ENCODE measurements at places on chromosomes 16 and 17. TPM values are rescaled to one million over a fixed set of nuclear protein-coding genes. Genes with fewer than 3 reads are reported as not detected.
A peak's percentile ranks its signal among the peaks of the same experiment; 100 is the strongest.

FOXO3B gene
- total RNA-seq = 1.9 TPM

C1QTNF1 gene
- total RNA-seq = 765 TPM

RAB26 gene
- total RNA-seq = 0.81 TPM

PRKAR1A gene
- 483 TPM for total RNA-seq

CLEC18A gene
- 0.21 TPM for total RNA-seq

CCL7 gene
- total RNA-seq = not detected

PRCD gene
- total RNA-seq = 7.7 TPM

TEKT3 gene
- 0.76 TPM for total RNA-seq

PNMT gene
- total RNA-seq = 11.2 TPM

GPR179 gene
- total RNA-seq = 0.09 TPM

- DNase-seq = no peak
Observed at GRCh38 chr17:4448197-4448980, 14.6 kb downstream of the SPNS3 start.

DNA sequence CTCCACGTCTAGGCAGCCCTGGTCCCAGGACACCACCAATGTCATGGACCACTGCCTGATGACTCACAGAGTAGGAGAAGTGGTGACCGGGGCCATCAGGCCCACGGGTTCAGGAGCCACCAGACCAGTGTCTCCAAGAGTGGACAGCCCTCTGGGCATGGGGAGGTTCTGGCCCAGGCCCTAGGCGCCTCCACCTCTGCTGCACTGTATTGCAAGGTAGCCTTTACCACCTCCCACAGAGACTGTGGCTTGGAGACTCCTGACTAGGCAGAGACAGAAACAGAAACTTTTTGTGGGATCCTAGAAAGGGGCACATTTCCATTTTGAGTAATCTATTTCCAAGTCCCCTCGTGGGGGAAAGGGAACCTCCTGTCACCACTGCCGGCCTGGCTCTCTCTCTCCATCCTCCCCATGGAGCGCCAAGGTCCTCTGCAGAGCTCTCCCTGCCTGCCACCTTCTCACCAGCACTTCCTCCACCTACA is 2.9 kb downstream of the CDIP1 start:
- DNase-seq = no peak

DNA sequence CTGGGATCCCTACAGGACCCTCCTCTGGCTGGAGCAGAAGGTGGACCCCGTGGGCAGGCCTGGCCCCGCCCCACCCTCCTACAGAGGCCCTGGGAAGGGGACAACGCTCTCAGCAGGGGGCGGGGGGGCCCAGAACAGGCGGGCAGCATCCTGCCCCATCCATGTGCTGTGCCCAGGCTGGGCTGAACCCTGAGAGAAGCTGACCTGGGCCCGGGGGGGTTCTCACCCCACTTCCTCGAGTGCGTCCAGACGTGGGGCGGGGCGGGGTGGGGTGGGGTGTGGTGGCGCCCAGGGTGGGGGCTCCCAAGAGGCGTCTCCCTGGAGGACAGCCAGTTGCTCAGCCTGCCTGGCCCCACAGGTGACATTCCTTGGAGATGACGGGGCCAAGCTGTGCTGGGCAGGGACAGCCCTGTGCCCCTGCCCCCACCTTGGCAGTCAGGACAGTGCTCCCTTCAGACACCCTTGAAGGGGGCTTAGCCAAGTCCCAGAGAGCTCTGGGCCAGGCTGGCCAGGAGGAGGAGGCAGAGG is 390 bp upstream of the UNC13D start:
- no peak for DNase-seq

DNA sequence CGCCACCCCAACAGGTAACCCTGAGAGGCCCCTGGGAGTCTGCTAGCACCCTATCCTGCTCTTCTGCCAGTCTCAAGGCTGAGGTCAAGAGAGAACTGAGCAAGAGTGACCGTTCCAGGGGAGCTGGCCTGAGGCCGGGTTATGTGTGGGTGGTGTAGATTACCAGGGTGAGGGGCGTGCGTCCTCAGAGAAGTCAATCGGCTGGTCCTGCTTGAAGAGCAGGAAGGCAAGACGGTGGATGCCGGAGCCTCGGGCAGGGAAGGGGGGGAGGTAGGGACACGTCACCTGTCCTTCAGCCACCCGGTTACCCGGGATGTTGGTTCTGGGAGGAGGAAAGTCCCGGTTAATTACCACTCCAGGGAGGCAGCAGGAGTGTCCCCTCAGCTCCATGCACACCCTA is 2.6 kb upstream of the TRIM65 start:
- DNase-seq = no peak

- no peak for DNase-seq
Observed at GRCh38 chr16:20803561-20804214, 2.6 kb downstream of the ERI2 start.

DNA sequence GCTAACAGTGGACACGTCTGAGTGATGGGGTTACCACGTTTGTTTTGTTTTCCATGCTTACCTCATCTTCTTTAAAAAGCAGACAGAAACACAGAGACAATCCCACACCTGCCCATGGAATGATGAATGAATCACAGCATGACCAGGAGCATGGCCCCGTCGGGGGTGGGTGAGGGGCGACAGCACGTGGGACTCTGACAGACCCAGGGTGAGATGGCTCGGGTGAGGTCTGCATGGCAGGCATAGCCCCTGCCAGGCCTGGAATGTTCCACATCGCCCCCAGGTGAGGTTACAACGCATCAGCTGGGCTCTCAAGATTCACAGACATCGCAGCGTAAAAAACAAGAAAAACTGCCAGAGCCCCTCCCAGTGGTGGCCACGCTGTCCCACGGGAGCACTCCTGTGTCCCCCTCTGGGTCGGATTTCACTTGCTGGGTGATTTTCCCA is 18.1 kb downstream of the SLC7A5 start:
- no peak for DNase-seq

DNA sequence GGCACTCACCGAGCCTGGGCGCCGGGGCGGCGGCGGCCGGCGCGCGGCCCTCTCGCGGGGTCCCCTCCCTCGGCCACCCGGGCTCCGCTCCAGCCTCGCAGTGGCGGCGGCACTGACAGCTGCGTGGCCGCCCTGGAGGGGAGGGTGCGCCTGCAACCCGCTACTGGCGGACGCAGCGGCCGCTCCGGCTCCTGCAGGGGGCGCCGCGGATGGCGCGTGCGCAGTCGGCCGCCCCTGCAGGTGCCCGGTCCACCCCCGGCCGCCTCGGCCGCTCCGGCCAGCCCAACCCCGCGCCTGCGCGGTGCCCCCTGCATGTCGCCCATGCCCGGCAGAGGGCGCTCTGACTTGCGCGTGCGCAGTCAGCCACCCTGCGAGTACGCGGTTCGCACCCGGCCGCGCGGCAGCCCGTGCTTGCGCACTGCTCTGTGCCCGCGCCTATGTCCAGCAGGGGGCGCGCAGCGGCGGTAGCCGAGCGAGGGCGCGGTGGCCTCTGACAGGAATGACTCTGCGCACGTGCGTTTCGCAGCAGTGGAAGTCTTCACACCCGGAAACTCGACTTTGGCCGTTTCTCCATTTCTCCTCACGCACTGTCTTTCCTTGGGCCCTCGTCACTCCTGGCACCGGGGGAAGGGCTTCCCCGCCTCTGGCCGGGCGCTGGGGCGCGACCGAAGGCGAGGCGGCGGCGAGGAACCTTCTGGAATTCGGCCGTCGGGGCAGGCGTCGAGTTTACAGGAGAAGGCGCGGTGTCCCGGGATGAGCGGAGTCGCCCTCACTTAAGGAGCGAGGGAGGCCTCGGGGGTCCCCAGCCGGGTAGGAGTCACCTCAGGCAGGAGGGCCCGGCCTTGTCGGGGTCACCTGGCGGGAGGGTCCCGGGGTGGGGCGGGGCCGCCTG is at the start of gene ABCA3:
ABCA3 (minus strand) TSS at position 165 of the 892 bp plus-strand sequence. CDS start 14,262 bp downstream, outside the sequence.
- peak; percentile 94 for DNase-seq

GRCh38 chr16:67154578-67155294 is 3.9 kb upstream of the B3GNT9 start:
- DNase-seq = no peak

- no peak for DNase-seq
Observed at GRCh38 chr17:5942687-5943086, 127.5 kb upstream of the WSCD1 start.

- no peak for DNase-seq
Observed at GRCh38 chr17:41324180-41325075, 8.9 kb upstream of the KRTAP17-1 start.

DNA sequence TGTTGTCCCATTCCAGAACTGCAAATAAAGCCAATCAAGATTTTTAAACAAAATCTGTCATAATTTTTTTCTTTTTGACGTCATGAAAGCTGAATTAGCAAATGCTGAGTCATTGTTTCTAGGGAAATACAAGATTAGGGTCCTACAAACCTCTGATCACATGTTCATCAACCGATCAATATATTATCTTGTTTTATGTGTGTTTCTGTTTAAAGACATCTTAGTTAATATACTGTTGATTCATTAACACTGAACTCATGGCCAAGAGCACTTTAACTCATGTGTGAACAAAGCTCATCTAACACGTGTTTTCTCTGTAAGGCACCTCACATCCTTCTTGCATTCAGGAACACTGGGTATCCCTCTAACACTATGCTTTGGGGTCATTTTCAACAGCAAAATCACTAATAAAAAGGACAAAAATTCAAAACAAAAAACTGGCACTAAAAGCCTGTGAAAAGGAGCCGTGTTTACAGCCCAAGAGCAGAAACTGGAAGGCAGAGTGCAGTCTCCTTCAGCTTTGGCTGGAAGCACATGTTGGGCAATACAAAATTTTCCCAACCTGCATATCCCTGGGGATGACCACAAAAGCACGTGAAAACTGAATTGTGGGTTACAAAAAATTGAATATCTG is 102.5 kb downstream of the PARN start:
- DNase-seq = no peak

GRCh38 chr16:54774768-54775167 is 155.9 kb upstream of the IRX5 start:
- DNase-seq = no peak

DNA sequence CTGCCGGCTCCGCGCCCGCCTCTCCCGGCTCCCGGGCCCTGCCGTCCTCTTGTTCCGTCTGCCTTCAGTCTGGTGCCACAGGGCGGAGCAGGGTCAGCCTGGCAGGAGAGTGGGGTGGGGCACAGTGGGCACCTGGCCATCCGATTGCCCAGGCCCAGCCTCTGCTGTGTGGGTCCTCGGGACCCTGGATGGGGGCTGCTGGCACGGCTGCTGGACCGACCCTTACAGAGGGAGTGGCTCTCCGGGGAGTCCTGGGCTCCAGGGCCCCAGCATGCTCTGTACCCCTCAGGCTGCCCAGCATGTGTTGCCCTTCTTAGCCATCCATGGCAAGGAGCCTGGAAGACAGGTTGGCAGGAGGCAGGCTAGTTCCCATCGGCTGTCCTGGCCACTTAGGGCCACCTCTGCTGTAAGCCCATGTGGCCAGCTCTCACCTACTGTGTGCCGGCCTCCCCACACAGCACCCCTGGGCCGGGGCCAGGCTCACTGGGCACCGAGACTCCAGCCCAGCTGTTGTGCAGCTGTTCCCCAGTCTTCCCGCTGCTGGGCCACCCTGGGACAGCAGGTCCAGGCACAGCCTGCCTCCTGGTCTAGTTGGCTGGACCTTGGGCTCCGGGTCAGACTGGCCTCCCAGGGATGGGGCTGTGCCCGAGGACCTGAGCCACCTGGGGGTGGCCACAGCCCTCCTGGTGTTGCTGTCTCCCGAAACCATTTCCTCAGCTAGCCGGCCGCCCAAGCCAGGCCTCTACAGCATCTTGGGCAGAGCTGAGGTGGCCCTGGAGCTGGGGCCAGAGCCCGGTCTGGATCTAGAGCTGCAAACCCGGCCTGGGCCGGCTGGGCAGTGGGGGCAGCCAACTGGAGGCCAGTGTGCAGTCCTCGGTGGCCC is 24.9 kb downstream of the BAHCC1 start:
- no peak for DNase-seq

DNA sequence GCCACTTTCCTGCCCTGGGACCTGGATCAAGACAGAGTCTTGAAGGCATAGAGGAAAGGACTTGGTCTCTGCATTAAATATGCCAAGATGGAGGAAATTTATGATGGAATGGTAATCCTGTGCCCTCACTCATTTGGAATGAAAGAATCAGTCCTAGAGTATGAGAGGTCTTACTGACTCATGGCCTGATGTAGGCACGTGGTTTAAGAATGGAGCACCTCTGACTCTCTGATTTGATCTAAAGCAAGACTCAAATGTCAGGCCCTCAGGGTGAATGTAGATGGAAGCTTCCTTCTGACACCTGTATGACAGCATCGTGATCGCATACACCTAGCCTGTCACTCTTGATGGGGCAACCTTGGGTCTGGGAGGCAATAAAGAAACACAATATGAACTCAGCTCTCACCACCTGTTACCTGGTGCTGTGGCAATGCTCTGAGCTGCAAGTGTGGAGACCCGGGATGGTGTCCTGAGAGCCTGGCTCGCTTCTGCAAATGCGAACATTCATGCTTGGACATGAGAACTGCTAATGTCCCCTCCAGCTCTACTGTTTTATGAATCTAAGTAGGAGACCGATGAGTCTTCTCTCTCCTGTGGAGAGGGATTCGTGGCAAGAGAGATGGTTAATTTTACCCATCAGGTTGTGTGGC is 229.9 kb downstream of the ABCC12 start:
- no peak for DNase-seq

DNA sequence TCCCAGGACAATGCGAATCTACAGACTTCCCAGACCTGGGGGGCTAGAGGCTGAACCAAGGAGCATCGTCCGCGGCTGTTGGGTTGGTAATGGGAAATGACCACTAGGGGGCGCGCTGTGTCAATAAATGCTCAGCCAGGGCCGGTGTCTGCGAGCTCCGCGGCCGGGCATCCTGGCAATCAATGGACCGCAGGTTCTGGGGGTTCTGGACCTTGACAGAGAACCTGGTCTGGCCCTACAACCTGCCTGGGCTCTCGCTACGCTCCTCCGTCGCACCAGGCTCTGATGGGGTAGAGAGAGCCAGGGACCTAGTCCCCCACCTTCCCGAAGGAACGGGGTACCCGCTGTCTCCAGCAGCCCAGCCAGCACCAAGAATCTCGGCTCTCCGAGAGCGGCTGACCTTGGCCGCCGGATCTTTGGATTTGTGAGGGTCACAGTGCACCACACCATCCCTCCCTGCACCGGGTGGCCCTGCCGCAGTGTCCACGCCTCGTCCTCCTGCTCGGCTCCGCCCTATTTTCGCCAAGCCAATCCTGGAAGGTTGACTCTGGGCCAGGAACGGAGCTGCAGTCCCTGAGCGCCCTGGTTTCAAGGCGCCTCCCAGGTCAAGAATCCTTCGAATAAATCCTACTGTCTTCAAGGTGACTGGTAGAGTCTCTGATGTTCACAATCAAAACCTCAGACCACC is 20.4 kb upstream of the BEAN1 start:
- peak; percentile 91 for DNase-seq

- no peak for DNase-seq
Observed at GRCh38 chr16:22296225-22297113, 740 bp upstream of the POLR3E start.

GRCh38 chr17:76003915-76004314 is 3.3 kb downstream of the CDK3 start:
- DNase-seq = no peak
